Common myeloid progenitor, CD34-positive (primary cell): ENCODE measurements at places on chromosomes 1 and 21.

- DNase-seq = no peak
Observed at GRCh38 chr1:109823543-109824348, 60.0 kb upstream of the EPS8L3 start.

- DNase-seq = no peak
Observed at GRCh38 chr1:230694991-230695390, 18.9 kb downstream of the AGT start.

GRCh38 chr1:149962736-149963135 is 26.1 kb upstream of the MTMR11 start:
- no peak for DNase-seq

GRCh38 chr1:115170961-115171392 is 81.7 kb upstream of the TSPAN2 start:
- no peak for DNase-seq

DNA sequence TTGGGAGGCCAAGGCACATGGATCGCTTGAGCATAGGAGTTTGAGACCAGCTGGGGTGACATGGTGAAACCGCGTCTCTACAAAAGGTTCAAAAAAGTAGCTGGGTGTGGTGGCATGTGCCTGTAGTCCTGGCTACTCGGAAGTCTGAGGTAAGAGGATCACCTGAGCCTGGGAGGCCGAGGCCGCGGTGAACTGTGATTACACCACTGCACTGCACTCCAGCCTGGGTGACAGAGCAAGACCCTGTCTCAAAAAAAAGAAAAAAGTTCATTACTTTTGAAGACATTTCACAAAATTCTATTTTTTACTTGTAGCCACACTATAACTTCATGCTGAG is 2.1 kb upstream of the DENND2C start:
- no peak for DNase-seq

GRCh38 chr1:158131217-158131616 is 49.5 kb upstream of the CD1D start:
- no peak for DNase-seq

DNA sequence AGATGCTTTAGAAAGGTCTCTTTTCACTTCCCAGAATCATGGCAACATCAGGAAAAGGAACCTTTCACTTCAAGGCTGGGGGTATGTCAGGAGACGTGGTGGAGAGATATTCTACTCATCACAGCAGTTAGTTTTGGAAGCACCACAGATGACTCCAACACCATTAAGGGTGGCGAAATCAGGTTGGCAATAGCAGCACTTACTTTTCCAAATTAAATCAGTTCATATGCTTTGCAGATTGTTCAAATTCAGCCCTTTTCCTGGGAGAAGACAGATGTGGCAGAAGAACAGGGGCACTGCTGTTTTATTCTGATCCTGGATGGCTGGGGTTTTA is 79.0 kb downstream of the RUNX1 start:
- DNase-seq = no peak

GRCh38 chr1:67890857-67891256 is 57.6 kb upstream of the GNG12 start:
- no peak for DNase-seq

DNA sequence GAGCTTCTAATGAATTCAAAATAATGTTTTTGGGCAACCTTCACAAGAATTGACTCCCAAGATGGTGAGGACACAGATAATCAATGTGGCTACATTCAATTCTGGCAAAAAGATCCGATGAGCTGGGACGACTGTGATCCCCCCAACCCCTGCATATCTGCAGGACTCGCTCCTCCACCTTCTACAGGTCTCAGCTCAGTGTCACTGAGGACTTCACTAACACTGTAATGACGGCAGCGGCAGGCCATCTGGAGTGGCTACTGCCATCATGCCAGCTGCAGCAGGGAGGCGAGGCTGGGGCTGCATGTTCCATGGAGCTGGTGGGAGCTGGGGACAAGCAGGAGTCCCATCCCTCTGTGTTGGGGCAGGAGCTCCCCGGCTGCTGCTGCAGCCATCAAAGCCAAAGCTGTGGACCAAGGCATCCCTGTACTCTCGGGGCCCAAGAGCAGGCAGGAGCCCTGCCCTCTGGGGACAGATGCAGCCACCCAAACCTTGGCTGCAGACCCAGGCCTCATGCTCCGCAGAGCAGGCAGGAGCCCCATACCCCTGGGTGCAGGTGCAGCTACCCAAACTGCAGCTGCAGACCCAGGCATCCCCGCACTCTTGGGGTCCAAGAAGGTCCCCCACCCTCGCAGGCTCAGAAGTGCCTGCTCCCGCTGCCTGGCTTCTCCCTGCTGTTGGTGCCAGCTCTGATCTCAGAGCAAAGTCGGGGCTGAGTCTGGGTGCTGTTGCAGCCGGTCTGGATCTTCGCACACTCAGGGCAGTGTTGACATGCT is 12.2 kb upstream of the DHRS3 start:
- no peak for DNase-seq

DNA sequence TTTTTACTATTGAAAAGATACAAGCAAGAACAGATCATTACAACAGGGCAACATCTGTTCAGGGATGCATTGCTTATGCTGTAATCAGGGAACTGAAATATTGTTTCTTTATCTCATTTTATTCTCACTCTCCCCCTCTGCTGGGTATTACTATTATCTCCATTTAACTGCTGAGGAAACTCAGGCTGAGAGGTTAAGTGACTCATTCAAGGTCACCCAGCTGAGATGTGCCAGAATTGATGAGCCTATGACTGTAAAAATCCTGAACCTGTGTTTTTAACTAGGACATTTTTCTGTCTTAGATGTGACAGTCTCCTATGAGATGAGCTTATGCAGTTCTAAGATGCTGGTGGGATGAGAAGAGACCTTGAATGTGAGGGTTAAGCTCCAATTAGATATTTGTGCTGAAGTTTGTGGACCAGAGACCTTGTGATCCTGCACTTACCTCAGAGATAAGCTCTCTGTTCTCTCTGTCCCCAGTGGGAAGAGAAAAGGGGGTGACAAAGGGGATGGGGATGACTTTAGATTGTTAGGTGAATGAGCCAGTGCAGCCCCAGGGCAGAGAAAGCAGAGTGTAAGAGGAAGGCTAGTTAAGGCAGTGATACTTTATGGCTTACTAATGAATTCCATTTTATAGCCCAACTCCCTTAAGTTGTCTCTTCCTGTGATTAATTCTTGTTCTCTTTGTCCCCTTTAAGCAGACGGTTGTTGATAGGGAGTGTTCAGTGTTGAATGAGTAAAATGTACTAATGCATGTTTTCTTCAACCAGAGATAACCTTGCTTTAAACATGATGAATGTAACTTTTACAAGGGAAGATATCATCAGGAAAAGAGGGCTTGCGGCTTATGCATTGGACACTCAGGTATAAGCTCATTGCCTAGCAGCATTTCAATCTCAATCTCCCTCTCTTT is 111.4 kb downstream of the HLX start:
- no peak for DNase-seq

DNA sequence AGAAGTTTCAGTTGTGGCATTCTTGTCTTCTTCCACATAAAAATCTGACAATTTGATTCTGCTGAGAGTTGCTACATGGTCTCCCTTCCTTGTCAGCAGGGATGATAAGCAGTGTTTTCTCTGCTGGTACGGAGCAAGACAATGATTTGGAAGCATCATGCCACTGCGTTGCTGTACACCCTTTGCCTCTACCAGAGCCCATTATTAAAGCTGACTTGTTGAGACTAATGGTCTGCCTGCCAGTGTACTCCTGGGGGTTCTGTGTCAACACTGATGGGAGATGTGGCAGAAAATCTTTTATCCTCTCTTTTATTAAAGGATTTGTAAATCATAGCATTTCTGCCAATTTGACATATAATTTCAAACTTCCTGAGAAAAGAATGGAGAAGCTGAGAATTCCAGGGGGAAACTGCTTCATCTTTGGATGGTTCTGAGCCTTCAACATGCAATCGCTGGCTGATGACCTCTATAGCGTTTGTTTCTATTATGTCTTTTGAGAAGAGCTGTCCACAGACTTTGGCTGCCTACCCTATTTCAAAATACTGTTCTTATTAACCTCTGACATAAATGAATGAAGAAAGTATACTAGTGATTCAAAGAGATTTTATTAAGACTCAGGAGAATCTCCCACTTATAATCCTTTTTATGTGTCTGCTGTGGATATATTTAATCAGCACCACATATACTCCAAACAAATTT is 47.9 kb upstream of the DYNLT5 start:
- DNase-seq = no peak

DNA sequence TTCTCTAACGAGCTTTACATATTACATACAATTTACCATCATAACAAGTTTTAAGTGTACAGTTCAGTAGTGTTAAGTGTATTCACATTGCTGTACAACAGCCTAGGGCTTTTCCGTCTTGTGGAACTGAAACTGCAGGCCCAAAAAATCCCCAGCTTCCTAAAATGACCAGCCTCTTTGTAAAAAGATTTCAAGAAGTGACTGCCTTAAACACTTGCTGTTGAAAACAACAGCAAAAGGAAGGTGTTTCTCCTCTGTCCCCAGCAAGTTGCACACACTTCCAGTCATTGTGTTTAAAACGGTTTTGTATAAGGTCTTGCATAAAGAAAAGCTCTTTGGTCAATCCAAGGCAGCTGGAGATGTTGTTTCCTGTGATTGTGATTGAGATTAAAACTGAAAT is 16.0 kb upstream of the GBP1 start:
- DNase-seq = no peak

DNA sequence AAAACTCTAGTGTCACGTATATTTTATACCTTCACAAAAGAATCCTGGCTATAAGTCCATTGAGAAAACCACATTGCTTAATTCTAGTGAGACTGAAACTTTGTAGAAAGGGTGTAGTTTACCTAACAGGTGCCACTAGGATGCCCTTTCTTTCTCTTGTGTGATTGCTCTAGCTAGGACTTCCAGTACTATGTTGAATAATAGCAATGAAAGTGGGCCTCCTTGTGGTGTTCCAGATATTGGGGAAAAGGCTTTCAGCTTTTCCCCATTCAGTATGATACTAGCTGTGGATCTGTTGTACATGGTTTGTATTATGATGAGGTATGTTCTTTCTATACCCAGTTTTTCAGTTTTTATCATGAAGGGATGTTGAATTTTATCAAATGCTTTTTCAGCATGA is 39.7 kb upstream of the CHODL start:
- DNase-seq = peak; percentile 35

DNA sequence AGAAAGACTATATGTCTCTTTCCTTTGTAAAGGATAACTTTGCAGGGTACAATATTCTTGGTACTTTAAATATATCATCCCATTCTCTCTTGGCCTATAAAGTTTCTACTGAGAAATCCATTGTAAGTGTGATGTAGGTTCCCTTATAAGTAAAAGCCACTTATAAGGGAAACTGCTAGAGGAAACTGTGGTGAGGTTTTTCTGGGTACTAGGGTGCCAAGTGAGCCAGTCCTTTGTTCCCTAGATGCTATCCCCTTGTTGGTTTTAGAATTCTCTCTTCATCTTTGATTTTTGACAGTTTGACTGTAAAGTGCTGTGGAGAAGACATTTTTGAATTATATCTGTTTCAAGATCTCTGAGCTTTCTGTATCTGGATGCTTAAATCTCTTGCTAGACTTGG is 108.9 kb upstream of the NEK7 start:
- peak; percentile 15 for DNase-seq

- DNase-seq = no peak
Observed at GRCh38 chr1:159088546-159089183, 12.1 kb upstream of the AIM2 start.

GRCh38 chr1:183262628-183263200 is 76.7 kb downstream of the LAMC2 start:
- no peak for DNase-seq

- DNase-seq = no peak
Observed at GRCh38 chr1:53320646-53321045, 7.2 kb downstream of the LRP8 start.

- DNase-seq = no peak
Observed at GRCh38 chr1:244087021-244087560, 36.0 kb downstream of the ZBTB18 start.

GRCh38 chr1:99737016-99737415 is 29.4 kb downstream of the FRRS1 start:
- DNase-seq = peak; percentile 75

DNA sequence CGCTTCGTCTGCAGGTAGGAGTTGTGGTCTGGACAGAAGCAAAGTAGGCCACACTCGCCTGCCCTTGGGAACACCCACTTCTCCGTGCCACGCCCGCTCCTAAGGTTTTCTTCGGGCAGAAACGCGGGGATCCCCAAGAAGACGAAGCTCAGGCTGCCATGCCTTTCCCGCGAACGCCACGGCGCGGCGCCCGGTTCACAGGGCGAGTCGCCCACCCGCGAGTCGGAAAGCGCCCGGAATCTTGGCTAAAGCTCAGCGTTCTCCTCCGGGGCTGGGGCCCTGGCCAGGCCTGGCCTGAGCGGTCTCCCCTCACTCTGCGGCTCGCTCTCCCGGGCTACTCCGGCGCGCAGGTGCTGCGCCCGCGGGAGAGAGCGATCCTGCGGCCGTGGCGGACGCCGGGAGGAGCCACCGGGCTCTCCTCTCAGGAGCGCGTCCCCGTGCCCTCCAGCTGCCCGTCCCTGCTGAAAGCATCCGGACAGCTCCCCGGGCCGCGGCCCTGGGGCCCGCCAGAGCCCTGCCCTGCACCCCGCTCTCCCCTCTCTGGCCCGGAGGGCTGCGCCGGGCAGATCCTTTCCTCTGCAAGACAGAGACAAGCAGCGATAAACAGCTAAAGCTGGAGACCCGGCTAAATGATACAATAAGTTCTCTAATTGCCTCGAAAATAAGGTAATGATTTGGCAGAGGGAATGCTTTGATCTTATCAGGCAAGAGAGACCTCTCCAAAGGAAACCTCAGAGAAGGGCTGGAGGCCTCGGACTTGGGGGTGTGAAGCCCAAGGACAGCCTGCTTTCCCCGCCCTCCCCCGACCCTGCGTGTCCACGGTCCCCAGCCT is 6.7 kb upstream of the WNT2B start:
- DNase-seq = peak; percentile 59

GRCh38 chr21:35593000-35593502 is 467.3 kb downstream of the SETD4 start:
- DNase-seq = no peak

GRCh38 chr1:212816567-212817278 is 25.0 kb downstream of the TATDN3 start:
- DNase-seq = no peak

- peak; percentile 76 for DNase-seq
Observed at GRCh38 chr1:31764312-31765040, at the start of gene ADGRB2. Gene ADGRB2 (minus strand): TSS chr1:31764340. CDS start chr1:31757221, 7,119 bp downstream.

DNA sequence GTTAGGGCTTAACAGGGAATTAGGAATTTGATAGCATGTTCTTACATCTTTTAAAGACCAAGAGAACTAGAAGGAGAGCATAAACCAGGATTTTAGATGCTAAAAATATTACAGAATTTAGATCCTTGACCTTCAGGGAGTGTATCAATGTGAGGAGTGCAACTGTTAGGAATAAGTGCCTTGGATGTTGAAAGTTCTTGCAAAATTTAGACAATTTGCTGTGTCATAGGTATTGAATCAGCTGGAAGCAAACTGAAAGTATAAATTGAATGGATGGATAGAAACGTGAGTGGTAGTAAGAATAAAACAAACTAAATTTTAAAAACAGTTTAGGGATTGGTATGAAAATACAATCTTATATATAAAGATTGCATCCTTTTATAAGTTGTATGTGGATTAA is 27.7 kb downstream of the PPP1R12B start:
- DNase-seq = no peak
